NK-92 treated with Interleukin-12 subunit alpha and Interleukin-12 subunit beta, amount 100 ng/mL, for 24 hours (cell line): ENCODE measurements at places on chromosomes 12 and 14.

- no peak for DNase-seq
Measured at GRCh38 chr12:56202366-56202765, 13.1 kb upstream of the SMARCC2 start.

DNA sequence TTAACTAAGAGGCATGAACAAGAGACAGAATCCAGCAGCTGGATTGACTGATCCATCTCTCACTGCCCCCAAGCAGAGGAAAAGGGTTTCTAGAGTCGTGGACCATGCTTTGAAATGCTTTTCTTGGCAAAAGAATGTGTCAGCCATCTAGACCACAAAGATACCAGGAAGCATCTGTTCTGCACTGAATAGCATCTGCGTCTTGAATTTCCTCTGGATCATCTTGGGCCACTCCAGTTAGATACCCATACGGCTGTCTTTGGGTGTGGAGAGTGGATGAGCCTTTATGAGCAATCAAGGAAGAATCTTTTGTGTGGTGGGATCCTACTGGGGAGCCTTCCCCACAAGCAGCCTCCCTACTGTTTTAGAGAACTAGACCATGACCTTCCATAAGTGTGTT lies 16.0 kb upstream of the RFX4 start:
- no peak for DNase-seq

GRCh38 chr14:30299915-30300314 lies 259.0 kb upstream of the G2E3 start:
- DNase-seq = no peak

GRCh38 chr12:98456576-98457573 lies 58.5 kb upstream of the TMPO start:
- DNase-seq = no peak

- no peak for DNase-seq
Measured at GRCh38 chr12:93670104-93670503, 7.1 kb upstream of the CRADD start.

GRCh38 chr12:115998119-115998633 lies 279.3 kb downstream of the MED13L start:
- no peak for DNase-seq
